T-helper 17 cell (primary cell): ENCODE measurements at places on chromosomes 16 and 17. TPM values are rescaled to one million over a fixed set of nuclear protein-coding genes. Genes with fewer than 3 reads are reported as not detected.

The RNU2-1 gene
- total RNA-seq: 3,838 TPM

The ARRB2 gene
- 220 TPM for total RNA-seq

The TSNAXIP1 gene
- 0.62 TPM for total RNA-seq

The OR1A1 gene
- not detected for total RNA-seq

The OSGIN1 gene
- 1.1 TPM for total RNA-seq

The JPH3 gene
- total RNA-seq: 0.08 TPM

The ASPHD1 gene
- not detected for total RNA-seq

The NR1D1 gene
- 145 TPM for total RNA-seq

The CDC42EP4 gene
- total RNA-seq: 4.1 TPM

The IFI35 gene
- total RNA-seq: 23.1 TPM

The ABCC12 gene
- not detected for total RNA-seq

The KRT20 gene
- total RNA-seq: not detected

The NPIPA1 gene
- total RNA-seq: 89.9 TPM

The KRT13 gene
- not detected for total RNA-seq

The RABEP1 gene
- total RNA-seq: 33.2 TPM

The CD300H gene
- total RNA-seq: not detected

The LPO gene
- 0.44 TPM for total RNA-seq

The HS3ST3A1 gene
- total RNA-seq: 1.4 TPM

The SLC9A5 gene
- total RNA-seq: 1.3 TPM

The TP53TG3F gene
- total RNA-seq: not detected

The ABCA10 gene
- total RNA-seq: 1.2 TPM

The TENT4B gene
- 23.0 TPM for total RNA-seq

The RGS11 gene
- not detected for total RNA-seq

The OR4D1 gene
- 1.2 TPM for total RNA-seq

The CDT1 gene
- 1.3 TPM for total RNA-seq
